Activated gamma-delta T cell treated with Interleukin-2 at 50 U/mL for 16 hours (primary cell): ENCODE measurements at places on chromosomes 11 and 22.

GRCh38 chr11:122100037-122100755 lies 15.8 kb downstream of the BLID start:
- no peak for DNase-seq

DNA sequence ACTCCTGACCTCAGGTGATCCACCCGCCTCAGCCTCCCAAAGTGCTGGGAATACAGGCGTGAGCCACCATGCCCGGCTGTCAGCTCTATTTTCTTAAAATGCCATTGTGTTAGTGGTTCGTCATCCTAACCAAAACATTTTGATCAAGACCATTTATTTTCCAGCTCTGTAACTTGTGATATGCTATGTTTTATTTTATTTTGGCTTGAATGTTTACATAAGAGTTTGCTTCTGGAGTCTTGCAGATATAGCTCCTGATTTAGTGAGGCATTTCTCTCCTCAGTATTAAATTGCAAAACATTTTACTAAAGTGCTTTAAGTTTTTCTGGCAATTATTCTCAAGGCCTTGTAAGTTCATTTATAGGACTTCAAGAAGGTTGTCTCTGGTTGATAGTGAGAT lies 4.4 kb downstream of the EP300 start:
- no peak for DNase-seq

DNA sequence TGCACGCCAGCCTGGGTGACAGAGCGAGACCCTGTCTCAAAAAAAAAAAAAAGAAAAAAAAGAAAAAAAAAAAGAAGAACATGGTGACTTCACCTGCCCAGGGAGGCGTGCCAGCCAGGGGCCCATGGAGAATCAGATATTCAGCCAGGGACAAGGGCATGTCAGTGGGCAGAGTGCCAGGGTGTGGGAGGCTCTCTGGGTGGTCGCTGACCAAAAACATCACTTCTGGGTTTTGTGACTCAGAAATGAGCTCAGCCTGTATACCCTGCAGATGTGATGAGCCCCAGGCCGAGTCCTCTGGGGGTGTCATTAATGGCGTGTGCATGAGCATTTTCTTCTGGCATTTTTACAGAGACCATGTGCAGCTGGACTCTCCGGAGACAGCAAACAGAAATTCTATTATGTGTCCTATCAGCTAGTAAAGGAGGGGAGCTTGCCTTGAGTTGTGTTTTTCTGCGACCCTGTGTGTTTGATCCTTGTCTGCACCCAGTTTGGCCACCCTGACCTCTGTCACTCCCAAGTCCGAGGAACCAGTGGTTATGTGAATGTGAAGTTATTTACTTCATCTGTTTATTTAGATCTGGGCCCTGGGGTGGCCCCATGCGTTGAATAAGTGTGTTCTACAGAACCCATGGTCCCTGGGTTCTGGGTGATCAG lies 53.6 kb downstream of the BCR start:
- DNase-seq, result no peak

DNA sequence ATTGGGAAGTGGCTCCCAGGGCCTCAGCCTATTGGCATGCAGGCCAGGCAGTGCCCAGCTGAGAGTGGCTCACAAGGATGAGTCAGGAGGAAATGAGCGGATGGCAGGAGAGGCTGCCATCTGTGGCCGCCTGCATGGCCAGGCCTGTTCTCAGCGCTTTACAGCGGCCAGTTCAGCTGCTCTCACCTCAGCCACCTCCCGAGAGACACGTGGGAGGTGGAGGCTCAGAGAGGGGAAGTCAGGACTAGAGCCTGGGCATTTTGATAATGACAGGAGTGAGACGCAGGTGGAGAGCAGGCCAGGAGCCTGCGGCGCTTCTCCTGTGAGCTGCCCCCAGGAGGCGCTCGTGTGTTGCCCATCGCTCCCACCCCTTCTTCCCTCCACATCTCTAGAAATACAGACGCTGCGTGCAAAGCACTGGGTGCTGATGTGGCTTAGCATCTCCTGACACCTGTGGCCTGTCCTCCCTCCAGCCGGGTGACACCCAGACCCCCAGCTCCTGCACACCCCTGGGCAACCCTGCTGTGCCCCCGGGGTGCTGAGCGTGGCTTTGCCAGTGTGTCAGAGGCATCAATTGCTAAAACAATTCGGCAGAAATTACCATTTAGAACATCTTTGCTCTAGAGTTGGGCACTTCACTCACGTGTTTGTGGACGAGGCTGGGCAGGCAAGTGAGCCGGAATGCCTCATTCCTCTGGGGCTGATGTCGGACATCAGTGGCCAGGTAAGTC lies 21.4 kb upstream of the PANX2 start:
- DNase-seq, result peak; percentile 73
